CD4-positive, alpha-beta T cell treated with Interleukin-21 for 1 hour (primary cell): ENCODE measurements at places on chromosomes 7 and 10.

- no peak for DNase-seq
Measured at GRCh38 chr10:72085166-72085565, 3.2 kb downstream of the SPOCK2 start.

- peak; percentile 42 for DNase-seq
Measured at GRCh38 chr10:70816220-70816894, 609 bp downstream of the SGPL1 start.

- DNase-seq, result no peak
Measured at GRCh38 chr10:7817576-7817975, 729 bp upstream of the TAF3 start.

- DNase-seq, result no peak
Measured at GRCh38 chr10:90308223-90308622, 549.6 kb downstream of the HTR7 start.

DNA sequence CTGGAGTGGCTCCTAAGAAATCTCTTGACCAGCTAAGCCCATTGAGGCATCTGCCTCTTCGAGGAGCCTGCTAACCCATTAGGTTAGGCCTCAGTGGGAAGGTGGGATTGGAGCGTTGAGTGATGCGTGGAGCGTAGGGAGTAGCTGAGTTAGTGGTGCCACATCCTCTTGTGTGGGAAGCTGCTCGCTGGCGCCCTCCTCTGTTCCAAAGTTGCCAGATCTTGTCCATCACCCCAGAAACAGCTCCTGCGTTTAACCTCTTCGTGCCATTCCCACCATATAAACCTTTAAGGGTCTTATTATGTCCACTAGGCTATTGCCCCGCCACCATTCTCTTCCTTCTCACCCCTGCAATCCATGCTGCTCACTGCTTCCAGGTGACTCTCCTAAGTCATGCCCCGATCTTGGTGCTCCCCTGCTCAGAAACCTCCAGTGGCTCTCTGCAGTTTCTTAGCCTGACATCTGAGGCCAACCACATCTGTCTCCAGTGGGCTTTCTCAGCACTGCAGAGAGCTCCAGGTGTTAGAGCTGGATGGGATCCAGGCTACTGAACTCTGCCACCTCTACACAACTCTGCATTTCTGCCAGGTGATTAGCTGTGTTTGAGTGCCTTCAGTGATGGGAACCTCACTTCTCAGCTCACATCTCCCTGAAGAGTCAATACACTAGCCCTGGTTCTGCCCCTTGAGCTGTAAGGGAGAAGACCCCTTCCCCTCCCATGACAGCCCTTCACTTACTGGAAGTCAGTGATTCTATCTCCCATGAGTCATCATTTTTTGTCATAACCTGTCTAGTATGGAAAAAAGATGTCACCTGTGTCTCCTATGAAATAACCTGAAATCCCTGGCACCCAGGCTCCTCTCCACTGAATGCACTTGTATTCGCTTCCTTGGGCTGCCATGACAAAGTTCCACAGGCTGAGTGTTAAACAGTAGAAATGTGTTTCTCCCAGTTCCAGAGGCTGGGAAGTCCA is 65.0 kb upstream of the FGFR2 start:
- no peak for DNase-seq
